ENCODE measurements at places on chromosomes 12 and 14.

GRCh38 chr14:75395862-75396261, 32.0 kb upstream of the JDP2 start:
- DNase-seq, result no peak

DNA sequence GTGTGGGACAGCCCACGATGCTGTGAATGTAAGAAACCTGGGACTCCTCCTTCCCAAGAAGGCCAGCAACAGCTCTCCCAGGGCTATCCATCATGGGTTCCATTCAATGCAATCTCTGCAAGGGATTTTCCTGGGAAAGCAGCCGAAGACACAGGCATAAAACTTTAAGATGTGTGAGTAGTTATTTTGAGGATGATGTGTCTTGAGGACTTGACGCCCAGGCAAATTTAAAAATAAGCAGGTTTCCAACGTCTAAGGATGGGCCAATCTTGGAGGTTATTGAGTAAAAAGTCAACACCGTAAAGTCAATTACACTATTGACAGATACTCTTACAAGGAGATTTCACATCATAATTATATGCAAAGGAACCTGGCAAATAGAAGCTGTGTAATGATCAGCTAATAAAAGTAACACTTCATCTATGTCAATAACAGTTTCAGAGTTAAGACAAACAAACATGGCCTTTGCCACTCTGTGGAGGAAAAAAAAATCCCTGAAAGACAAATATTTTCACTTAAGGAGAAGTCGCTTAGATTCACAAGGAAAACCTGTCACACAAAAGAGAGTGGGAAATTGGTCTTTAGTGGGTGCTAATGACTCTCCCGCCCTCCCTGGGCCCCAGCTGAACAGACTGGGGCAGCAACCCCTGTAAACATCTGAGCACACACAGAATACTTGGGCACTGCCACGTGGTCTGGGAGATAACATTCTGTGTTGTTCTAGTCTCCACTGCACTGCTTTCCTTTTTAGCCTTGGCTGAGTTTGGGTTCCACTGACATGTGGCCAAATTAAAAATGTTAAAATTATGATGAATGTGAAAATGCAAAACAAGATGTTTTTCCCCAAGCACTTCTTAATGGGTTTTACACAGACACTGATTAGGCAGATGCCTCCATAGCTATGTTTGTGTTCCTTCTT, 240.9 kb downstream of the FOXN3 start:
- DNase-seq, result no peak

GRCh38 chr14:93171376-93171775, 13.3 kb downstream of the MOAP1 start:
- DNase-seq, result no peak

GRCh38 chr12:71465796-71466195, 26.2 kb downstream of the LGR5 start:
- no peak for DNase-seq

DNA sequence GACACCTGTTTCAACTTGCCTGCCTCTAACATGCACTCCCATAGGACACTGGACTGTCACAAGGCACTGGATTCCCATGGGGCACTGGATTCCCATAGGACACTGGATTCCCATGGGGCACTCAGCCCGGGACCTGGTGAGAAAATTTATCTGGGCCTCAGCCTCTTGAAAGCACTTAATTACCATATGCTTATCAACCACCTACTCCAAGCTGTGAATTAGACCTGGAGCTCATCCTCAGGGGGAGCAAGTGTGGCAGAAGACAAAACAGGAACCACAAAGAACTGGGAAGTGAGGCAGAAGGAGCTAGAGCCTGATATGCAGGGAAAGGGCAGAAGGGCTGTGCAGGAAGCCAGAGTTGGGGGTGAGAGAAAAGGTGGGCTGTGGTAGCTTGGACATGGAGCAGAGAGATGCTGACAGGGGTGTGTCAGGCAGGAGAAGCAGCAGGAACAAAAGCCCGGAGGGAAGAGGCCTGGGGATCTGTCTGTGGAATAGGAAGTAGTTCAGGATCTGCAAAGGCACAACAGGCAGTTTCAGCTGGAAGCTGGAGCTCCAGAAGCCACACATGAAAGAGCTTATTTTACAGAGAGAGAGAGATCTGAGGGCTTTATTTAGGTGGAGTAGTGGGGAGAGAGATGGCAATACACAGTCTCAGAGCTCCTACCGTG, 3.1 kb downstream of the KRT82 start:
- DNase-seq, result no peak

- no peak for DNase-seq
Observed at GRCh38 chr14:94123296-94123695, 6.1 kb downstream of the IFI27L2 start.

DNA sequence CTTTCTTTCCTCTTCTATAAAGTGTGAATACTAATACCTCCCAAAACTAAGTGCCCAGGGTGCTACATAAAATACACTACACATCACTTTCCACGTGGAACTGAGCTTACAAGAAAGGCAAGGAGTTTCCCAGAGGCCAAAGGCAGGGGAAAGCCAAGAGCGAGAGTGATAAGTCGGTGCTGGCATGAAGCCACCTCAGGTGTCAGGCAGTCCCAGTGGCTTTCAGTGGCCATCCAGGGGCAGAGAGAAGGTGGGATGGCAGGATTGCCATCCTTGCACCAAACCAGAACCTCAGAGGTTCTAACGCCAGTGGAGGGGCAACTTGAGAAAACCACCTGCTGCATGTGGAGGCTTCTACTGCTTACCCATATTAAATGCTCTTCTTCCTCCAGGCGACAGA, 79.7 kb upstream of the DIO3 start:
- DNase-seq, result no peak

- DNase-seq, result peak; percentile 2
Observed at GRCh38 chr14:44657203-44657602, 150.1 kb upstream of the FSCB start.

DNA sequence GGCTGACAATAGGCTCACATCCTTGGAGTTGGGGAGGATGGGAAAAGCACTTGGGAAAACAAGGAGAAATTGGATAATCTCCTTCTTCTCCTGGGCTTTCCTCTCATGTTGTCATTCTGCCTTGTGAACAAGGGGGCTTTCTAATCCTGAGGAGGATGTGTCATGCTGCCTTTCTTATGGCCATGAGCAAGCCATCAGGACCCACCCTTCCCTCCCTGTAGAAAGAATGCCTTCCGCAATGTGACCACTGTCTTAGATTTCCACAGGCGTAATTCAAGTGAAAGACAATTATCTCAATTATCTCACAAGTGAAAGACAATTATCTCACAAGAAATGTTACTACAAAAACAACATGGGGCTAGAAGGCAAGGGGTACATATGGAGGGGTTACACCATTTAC, 3.0 kb upstream of the OR6S1 start:
- no peak for DNase-seq

DNA sequence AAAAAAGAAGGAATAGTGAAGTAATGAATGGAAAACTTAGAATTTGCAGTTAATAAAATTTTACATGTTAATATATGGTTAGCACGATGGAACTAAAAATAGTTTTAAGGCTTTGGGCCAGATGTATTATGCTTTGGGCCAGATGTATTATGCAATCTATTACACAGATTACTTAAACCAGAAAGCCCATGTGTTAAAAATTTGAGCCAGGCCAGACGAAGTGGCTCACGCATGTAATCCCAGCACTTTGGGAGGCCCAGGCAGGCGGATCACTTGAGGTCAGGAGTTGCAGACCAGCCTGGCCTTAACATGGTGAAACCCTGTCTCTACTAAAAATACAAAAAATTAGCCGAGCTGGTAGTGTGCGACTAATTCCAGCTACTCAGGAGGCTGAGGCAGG, 17.2 kb downstream of the IFT81 start:
- peak; percentile 94 for DNase-seq

DNA sequence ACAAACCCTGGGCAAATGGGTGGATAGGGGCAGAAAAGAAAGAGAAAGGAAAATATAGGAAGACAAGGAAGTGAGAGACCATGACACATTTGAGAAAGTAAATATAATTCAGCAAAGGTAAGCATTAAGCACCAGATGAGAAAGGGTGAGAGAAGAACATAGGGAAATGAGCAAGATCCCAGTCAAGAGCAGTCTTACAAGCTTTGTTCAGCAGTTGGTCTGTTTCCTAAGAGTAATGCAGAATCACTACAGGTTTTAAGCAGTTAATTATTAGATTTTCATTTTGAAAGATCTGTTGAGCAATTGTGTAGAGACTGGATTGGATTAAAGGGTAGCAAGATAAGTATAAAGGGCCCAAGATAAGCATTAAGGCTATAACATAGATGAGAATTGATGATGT, 146.3 kb downstream of the PLCZ1 start:
- DNase-seq, result no peak

GRCh38 chr12:119341020-119341419, 6.5 kb downstream of the CCDC60 start:
- no peak for DNase-seq

DNA sequence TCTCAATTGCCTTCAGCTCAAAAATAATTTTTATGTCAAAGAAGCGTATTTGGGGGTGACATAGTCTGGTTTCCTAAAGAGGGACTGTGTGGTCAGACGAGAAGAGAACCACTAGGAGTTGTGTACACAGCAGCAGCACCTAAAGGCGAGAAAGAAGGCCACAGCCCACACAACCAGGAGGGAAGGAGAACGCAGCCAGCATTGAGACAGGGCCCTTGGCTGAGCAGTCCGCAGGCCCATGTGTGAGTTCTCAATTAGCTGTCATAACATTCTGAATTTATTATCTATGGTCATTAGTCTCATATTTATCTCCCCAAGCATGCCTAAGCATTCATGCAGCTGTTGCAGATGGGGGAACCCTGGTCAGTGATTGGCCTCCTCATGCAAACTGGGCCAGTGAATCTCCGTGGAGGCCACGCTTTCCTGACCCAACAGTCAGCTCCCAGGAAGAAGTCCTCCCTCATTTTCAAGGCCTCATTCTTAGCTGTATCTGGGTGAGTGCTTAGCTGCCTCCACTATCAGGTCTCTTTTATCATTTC, 81.2 kb upstream of the ATF7IP start:
- peak; percentile 71 for DNase-seq

DNA sequence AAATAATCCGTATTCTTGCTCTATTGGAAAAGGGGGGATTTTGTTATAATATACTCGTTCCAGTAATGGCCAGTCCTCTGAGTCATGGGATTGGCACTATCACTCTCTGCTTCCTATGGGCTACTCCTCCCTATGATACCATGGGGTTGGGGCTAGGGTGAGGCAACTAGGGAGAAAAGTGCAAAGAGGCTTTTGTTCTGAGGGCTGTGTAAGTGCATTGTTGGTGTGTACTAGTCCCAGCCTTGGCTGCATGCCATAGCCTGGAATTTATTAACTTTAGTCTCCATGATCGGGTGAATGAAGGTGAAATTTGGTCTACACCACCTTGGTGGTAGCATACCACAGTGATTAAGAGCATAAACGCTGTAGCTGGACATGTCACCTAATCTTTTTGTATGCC, 247.6 kb downstream of the RPAP3 start:
- DNase-seq, result peak; percentile 6

DNA sequence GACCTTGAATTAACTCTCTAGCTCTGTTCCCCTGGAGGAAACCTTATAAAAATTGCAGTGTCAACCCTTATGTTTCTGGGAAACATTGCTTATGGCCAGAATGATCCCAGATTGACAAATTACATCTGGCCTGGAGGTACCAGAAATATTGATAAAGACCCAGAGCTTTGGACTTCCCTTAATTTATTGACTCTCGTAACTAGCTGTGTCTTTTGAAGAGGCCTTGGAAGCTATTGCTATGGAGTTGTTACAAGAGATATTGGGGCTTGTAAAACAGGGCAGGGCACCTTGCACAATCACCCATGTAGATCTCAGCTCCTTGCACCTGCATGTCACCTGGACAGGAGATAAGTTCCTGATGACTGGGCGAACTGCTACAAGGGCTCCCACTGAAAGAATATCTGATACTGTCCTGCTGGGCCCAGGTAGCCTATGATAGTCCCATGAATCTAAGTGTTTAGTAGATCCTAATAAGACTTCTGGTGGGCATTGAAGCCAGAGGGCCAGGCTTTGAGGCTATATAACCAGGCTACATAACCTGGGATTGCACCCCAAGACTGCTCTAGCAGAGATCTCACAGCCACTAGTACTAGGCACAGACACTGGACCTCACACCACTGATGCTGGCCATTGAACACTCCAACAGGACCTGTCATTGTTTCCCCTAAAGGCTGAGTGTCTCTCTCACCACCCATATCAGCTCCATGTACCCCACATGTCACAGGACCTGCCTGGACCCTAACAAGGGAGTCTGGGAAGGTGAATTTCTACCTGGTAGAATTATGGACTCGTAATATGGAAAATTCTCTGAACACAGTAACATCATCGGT, 135.7 kb upstream of the PWP1 start:
- no peak for DNase-seq

DNA sequence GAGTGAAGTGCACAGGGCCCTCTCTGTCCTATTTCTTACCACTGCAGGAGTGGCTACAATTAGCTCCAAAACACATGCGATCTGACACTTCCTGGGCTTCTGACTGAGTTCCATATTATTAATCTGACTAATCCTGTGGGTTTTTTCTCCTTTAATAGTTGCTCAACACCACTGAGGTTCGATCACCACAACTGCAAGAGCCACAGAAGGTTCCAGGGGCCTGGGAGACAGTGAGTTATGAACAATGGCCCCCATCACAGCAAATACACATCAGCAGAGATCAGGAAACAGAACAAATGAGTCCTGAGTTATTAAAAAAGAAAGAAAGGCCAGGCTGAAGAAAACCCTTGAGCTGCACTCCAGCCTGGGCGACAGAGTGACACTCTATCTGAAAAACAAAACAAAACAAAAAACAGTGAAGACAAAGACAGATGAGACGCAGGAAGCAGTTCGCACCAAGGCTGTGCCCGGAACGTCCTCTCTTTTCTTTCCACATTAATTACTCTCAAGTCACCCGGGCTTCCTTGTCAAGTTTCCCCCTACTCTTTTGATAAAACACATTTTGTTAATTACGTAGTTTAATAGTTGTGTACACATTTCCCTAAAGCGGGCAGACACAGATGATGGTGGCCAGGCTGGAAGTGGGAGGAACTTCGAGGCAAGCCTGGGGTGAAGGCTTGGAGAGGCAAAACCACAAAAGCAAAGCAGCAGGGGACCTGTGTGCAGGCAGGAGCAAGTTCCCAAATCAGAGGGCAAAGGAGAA, 42.7 kb downstream of the CDC42BPB start:
- peak; percentile 81 for DNase-seq

- DNase-seq, result peak; percentile 30
Observed at GRCh38 chr12:116200812-116201211, 76.7 kb downstream of the MED13L start.

DNA sequence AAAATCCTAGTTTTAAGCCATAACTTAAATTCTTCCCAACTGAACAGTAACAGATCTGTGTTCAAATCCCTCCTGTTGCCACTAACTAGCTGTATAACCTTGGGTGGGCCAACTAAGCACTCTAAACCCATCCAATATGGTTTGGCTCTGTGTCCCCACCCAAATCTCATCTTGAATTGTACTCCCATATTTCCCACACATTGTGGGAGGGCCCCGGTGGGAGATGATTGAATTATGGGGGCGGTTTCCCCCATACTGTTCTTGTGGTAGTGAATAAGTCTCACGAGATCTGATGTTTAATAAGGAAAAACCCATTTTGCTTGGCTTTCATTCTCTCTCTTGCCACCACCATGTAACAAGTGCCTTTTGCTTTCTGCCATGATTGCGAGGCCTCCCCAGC, 1.2 kb upstream of the KRT4 start:
- no peak for DNase-seq

Data from fibroblast of lung (primary cell).